Peyer's patch (tissue), 4 donors: ENCODE measurements at places on chromosomes 12 and 14. TPM values are rescaled to one million over a fixed set of nuclear protein-coding genes. Genes with fewer than 3 reads are reported as not detected.

- H3K27ac ChIP-seq, result no peak overlapping the region
- no peaks in the 10 kb centered on the region for H3K4me1 ChIP-seq
- no peak for DNase-seq
Measured at GRCh38 chr12:58420503-58420902, 479.1 kb downstream of the ATP23 start.

GRCh38 chr12:29314416-29314815 lies 66.6 kb downstream of the ERGIC2 start:
- DNase-seq, result no peak
- H3K36me3 ChIP-seq, result no peaks in the 10 kb centered on the region
- H3K4me1 ChIP-seq, result no peaks in the 10 kb centered on the region
- H3K27me3 ChIP-seq, result no peaks in the 10 kb centered on the region

DNA sequence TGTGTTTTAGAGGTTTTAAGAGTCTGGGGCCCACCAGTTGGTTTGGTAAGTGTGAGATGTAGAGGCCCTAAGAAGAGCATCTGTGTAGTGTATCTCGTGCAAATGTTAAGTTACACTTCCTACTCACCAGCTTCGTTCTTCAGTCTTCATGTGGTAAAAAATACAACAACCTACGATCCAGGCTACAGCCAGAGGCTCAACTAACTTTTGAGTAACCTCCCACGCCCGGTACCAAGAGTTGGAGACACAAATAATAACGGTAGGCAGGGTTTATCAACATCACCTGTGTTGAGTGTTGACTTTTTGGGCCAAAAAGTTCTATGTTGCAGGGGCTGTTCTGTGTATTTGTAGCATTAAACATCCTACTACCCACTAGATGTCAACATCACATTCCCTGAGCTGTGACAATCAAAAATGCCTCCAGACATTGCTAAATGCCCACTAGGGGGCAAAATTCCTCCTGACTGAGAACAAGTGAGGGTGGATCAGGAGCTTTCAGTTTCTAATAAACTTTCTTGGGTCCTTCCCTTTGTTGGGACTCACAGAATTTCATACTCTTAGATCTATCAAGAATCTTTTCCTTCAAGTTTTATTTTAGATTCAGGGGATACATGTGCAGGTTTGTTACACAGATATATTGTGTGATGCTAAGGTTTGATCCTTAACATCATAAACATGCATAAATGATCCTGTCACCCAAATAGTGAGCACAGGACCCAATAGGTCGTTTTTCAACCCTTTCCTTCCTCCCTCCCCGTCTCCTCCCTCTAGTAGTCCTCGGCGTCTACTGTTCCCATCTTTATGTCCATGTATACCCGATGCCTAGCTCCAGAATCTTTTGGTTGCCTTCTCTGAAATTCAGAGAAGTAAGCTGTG lies 94.7 kb downstream of the SLC2A13 start:
- no peaks in the 10 kb centered on the region for H3K27me3 ChIP-seq
- DNase-seq, result peak; percentile 55
- no peak overlapping the region for H3K27ac ChIP-seq
- no peaks in the 10 kb centered on the region for H3K36me3 ChIP-seq
- peaks cover 5% of the 10 kb centered on the region for H3K4me1 ChIP-seq

DNA sequence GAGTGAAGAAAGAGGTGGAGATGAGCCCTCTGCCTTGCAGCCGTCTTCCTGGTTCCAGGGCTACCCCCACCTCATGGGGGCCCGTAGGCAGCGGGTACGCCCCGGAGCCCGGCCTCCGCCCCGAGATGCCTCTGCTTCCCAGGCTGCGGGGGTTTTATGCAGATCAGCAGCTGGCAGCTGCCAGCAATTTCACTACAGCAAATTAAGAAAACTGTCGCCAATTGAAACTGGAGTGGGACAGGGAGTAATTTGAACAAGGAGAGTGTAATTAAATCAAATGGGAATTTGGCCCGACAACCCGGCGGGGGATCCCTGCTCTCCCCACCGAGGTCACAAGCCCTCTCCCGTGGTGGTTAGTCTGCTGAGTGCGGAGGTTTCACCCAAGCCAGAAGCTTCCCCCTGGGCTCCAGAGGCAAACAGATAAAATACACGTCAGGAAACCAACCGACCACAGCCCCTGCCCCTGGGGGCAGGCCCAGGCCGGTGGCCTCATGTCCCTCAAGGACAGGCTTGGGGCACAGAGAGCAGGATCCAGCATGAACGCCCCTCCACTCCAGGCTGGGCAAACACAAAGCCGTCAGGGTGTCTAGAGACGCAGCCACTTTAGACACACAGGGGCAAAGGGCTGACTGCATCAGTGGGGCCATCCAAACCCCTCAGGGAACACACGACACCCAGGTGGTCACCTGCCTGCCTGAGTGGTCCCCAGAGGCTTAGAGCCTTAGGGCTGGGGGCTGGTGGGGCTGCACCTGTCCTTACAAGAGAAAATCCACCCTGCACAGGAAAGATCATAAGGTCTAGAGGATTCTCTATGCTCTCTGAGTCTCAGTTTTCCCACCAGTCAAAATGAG lies 53.8 kb downstream of the TESC start:
- H3K36me3 ChIP-seq, result no peaks in the 10 kb centered on the region
- no peak for DNase-seq
- no peak overlapping the region for H3K4me3 ChIP-seq
- H3K4me1 ChIP-seq, result no peaks in the 10 kb centered on the region
- no peak overlapping the region for H3K27ac ChIP-seq

DNA sequence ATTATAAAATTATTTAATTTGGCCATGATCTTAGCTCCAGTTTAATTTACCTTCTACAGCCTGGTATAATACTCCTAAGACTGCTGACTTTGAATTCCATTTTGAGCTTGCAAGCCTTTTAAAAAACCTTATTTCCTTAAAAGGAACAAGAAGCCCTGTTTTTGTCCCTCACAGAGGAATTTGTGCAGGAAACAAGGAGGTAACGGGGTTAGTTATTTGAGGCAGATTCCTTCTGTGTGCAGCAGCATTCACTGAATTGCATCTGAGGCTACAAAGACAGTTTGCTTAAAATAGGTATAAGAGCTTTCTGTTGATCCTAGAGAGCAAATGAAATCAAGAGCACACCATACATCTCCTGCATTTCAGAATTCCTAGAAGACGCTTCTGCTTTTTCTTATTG lies 403.3 kb upstream of the PRICKLE1 start:
- H3K36me3 ChIP-seq, result no peaks in the 10 kb centered on the region
- no peak overlapping the region for H3K27ac ChIP-seq
- H3K27me3 ChIP-seq, result no peaks in the 10 kb centered on the region
- H3K4me3 ChIP-seq, result no peak overlapping the region

DNA sequence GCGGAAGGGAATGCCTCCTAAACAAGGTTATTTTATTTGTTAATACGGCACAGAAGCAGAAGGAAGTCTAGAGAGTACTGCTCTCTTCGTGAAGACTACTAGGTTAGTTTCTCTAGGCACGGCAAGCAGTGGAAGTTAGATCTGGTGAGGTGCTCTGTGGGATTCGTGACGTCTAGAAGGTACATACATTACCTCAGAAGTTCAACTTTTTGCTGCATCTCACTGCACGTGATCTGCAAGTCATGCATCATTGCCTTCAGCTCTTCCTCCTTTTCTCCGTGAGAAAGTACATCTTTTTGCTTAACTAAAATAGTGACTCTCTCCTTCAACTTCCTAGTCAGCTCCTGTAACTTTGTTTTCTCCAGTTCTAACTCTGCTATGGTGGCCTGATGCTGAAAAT lies 74.7 kb downstream of the NIN start:
- H3K4me1 ChIP-seq, result no peaks in the 10 kb centered on the region
- H3K4me3 ChIP-seq, result no peak overlapping the region
- H3K27me3 ChIP-seq, result no peaks in the 10 kb centered on the region
- no peak for DNase-seq
- H3K27ac ChIP-seq, result no peak overlapping the region

GRCh38 chr14:34682787-34683321 lies 31.5 kb downstream of the CFL2 start:
- no peak overlapping the region for H3K27ac ChIP-seq
- no peak for DNase-seq
- H3K36me3 ChIP-seq, result no peaks in the 10 kb centered on the region
- H3K4me3 ChIP-seq, result no peak overlapping the region
- H3K27me3 ChIP-seq, result no peaks in the 10 kb centered on the region

DNA sequence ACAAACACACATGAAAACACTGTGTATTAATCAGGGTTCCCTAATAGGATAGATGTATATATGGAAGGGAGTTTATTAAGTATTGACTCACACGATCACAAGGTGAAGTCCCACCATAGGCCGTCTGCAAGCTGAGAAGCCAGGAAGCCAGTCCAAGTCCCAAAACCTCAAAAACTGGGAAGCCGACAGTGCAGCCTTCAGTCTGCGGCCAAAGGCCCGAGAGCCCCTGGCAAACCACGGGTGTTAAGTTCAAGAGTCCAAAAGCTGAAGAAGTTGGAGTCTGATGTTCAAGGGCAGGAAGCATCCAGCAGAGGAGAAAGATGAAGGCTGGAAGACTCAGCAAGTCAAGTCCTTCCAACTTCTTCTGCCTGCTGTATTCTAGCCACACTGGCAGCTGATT lies 1085.0 kb upstream of the TMEM132C start:
- no peaks in the 10 kb centered on the region for H3K27me3 ChIP-seq
- H3K4me3 ChIP-seq, result no peak overlapping the region
- H3K27ac ChIP-seq, result no peak overlapping the region
- no peaks in the 10 kb centered on the region for H3K4me1 ChIP-seq
- no peaks in the 10 kb centered on the region for H3K36me3 ChIP-seq
- no peak for DNase-seq

- H3K27ac ChIP-seq, result no peak overlapping the region
- H3K4me3 ChIP-seq, result no peak overlapping the region
- no peak for DNase-seq
- no peaks in the 10 kb centered on the region for H3K27me3 ChIP-seq
- H3K4me1 ChIP-seq, result no peaks in the 10 kb centered on the region
Measured at GRCh38 chr14:57168138-57168679, 100.5 kb downstream of the EXOC5 start.

DNA sequence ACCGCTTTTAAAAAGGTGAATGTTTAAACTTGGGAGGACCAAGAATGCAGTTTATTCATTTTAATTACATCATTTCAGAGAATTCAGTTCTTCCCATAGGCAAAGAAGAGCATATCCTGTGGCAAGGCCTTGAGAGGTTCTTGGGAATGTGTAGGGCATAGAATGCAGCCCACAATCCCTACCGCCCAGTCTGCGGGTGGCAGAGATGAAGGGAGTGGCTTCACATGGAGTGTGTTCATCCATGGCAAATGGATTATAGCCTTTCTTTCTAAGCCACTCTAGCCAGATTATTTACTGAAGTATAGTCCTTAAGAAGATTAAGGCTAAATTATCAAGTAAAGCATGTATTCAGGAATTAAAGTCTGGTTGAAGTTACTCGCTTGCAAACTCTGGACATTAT lies 97.4 kb downstream of the TSPAN8 start:
- H3K27me3 ChIP-seq, result no peaks in the 10 kb centered on the region
- no peak overlapping the region for H3K4me3 ChIP-seq
- H3K36me3 ChIP-seq, result no peaks in the 10 kb centered on the region
- no peak overlapping the region for H3K27ac ChIP-seq
- H3K4me1 ChIP-seq, result no peaks in the 10 kb centered on the region
- DNase-seq, result no peak

DNA sequence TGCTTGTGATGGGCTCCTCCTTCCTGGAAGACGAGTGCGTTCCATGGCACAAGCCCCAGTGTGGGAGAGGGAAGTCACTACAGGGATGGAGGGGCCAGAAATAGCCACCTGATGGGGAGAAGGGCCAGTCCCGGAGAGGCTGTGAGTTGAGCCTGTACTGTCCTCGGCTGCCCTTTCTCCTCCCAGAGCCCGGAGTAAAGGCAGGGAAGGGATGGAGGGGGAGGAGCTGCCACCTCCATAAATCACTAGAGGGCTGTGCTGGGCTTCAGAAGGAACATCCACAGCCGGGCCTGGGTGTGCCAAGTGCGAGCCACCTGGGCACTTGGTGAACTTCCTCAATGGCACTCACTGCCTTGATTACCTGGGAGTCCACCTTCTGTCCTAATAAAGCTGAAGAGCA lies 110.1 kb downstream of the RBM19 start:
- H3K27me3 ChIP-seq, result no peaks in the 10 kb centered on the region
- H3K4me1 ChIP-seq, result no peaks in the 10 kb centered on the region
- H3K36me3 ChIP-seq, result no peaks in the 10 kb centered on the region
- H3K27ac ChIP-seq, result no peak overlapping the region
- H3K4me3 ChIP-seq, result no peak overlapping the region

DNA sequence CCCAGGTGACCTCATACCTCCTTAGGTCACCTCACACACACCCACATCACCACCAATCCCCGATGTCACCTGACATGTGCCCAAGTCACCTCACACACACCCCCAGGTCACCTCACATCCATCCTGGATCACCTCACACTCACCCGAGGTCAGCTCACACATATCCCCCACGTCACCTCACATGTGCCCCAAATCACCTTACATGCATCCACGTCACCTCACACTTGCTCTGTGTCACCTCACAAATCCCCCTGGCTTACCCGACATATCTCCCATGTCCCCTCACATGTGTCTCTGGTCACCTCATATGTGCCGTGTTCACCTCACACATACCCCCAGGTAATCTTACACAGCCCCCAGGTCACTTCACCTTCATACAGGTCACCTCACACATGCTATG lies 864.6 kb downstream of the TMEM121 start:
- H3K36me3 ChIP-seq, result no peaks in the 10 kb centered on the region
- H3K27me3 ChIP-seq, result no peaks in the 10 kb centered on the region
- DNase-seq, result no peak
- H3K27ac ChIP-seq, result no peak overlapping the region
- H3K4me1 ChIP-seq, result no peaks in the 10 kb centered on the region
- H3K4me3 ChIP-seq, result no peak overlapping the region

DNA sequence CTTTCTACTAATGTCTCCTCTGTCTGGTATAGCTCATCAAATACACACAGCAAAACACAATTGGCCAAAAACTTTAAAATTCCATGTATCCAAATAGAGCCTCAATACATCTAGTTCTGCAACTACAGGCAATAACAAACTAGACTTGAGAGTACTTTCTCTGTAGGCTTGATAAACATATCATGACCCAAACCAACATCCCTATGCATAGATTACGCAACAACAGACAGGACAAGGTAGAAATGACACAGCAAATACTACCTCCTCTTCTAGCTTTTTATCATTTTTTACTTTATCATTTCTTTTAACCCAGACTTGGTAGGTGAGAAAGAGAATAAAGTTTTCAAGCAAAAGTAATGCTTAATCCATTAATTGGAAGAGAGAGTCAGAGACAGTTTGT lies 41.8 kb downstream of the EML5 start:
- DNase-seq, result no peak
- H3K4me3 ChIP-seq, result no peak overlapping the region
- H3K36me3 ChIP-seq, result no peaks in the 10 kb centered on the region
- H3K27me3 ChIP-seq, result no peaks in the 10 kb centered on the region

The CCDC184 gene
- total RNA-seq, result not detected

The FAM181A gene
- total RNA-seq, result not detected

The ANG gene
- 19.6 TPM for total RNA-seq

The PRORP gene
- total RNA-seq, result 43.1 TPM

The OGFOD2 gene
- total RNA-seq, result 32.6 TPM

The NUDT14 gene
- 23.6 TPM for total RNA-seq

The SLC38A1 gene
- 82.3 TPM for total RNA-seq

The NDUFA12 gene
- 133 TPM for total RNA-seq

The NAB2 gene
- total RNA-seq, result 11.5 TPM

The LTBP2 gene
- 11.7 TPM for total RNA-seq

The ANKRD33 gene
- not detected for total RNA-seq
